ENCODE measurements at places on chromosomes 4 and X.

GRCh38 chr4:154005171-154005520, 216.3 kb upstream of the SFRP2 start:
- DNase-seq, result no peak

DNA sequence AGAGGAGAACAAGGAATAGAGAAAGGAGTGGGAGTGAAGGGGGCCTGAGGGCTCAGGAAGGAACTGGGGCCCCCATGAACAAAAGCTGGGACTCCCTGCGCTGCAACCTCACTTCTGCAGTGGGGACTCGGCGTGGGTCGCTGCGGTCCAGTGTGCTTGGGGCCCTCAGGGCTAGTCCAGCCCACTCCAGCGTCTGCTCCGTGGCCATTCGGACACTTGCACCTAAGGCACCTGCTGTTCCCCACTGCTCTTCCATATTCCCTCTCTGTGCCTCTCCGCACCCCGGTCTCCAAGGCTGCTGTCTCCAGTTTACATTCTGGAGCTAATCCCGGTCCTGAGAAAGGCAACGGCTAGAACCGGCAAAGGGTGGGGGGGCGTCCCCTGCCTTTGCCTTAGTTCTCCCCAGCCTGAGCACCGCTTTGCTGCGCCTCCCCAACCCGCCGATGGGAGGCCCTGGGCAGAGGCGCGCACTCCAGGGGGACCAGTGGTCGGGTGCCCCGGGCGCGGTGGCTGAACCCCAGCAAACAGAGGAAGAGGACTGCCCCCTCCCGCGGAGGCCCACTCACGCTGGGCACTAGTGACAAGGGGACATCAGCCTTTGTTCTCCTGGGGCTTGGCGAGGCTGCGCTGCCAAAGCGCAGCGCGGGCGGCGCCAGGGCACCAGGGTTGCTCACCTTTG, 327.7 kb upstream of the F9 start:
- DNase-seq, result no peak

GRCh38 chr4:164761746-164762275, 7.9 kb downstream of the SMIM31 start:
- DNase-seq, result no peak

- no peak for DNase-seq
These were observed 48.9 kb downstream of the CHIC2 start for GRCh38 chr4:54015423-54016030.

- DNase-seq, result no peak
These were observed 56.1 kb downstream of the OTOP1 start for GRCh38 chr4:4170596-4171150.

DNA sequence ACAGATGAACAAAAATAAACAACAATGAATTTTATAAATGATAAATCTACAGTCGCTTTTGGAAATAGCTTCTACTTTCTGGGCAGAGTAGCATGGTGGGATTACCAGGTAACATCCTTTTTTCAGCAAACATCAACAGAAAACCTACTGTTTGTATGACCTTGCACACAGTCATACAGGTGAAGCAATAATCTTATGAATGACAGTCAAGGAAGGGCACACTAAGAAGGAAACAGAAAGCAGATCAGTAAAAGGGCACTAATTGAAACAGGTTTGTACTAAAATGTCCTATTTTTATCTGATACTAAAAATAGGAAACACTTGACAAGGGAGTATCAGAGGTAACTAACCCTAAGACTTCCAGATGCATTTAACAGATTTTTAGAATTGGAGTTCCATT, 108.9 kb downstream of the DLG3 start:
- DNase-seq, result no peak

- DNase-seq, result no peak
These were observed 16.5 kb downstream of the SNX25 start for GRCh38 chr4:185225940-185226339.

DNA sequence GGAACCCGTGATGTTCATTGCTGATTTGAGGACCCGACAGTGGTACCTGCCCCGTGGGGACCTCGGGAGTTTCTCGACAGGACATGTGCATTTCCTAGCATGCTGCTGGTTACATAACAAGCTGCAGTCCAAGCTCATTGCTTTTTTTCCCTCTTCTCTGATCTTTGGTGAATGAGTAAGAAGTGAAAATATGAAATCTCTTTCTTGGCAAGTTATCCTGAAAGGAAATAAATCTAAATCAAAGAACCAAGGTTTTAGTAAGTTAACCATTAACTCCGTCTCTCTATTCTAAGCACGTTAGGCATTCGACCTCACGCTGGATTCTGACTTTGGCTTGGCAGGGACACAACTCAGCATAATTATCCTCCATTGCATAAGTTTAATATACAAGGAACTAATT, 86.6 kb downstream of the STK32B start:
- DNase-seq, result no peak

- no peak for DNase-seq
These were observed 51.7 kb downstream of the TMEM154 start for GRCh38 chr4:152628128-152628527.

DNA sequence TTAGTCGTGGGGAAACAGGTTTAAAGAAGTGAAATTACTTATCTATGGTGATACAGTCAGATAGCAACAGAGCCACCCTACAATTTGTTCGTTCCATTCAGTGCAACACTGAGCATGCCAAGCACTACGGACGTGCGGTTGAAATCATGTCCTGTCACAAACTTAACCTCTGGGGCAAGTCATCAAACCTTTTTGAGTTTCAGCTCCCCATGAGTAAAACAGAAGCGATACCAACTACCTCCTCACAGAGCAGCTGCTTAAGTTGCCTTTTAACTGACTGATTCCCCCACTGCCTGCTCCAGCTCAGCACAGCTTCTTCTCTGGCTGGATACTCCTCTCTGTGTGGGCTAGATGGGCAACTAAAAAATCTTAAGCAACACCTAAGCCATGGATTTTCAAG, 36.0 kb downstream of the LHFPL1 start:
- no peak for DNase-seq

GRCh38 chr4:176584031-176584606, 208.6 kb downstream of the VEGFC start:
- no peak for DNase-seq

DNA sequence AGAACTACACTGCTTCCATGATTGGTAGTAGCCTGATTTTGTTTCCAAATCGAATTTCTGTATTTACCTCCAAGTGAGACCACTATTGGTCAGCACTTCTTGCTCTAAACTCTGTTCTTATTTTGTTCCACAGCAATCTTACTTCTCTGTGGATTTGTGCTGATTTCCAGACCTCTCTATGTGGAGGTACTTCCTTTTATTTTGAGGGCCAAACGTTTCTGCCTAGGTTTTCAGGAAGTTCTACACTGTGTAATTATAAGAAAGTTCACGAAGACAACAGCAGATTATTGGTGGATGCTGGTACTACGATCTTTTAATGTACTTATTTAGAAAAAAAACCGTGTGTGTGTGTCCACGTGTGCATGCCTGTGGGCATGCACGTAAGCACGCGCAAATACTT, 46.7 kb downstream of the DTHD1 start:
- DNase-seq, result no peak

DNA sequence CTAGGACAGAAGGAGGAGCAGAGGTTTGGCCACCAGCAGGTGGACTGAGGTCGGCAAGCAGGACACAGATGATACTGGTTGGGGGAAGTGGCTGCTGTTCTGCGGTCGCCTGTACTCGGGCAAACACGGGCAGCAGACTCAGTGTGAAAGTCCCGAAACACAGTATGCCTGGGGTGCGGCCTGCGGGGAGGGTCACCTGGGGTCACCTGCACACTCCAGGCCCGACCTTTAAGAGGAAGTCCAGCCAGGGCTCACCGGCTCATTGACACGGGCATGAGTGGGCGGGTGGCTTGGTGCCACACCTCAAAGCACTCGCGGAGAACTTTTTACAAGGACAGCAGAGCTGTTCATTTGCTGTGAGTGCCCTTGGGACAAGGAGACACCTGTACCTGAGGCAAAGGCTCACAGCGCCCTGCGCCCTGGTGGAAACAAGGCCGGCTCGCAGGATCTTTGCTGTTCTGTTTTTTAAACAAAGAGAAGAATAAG, 71.5 kb upstream of the MXD4 start:
- DNase-seq, result no peak

DNA sequence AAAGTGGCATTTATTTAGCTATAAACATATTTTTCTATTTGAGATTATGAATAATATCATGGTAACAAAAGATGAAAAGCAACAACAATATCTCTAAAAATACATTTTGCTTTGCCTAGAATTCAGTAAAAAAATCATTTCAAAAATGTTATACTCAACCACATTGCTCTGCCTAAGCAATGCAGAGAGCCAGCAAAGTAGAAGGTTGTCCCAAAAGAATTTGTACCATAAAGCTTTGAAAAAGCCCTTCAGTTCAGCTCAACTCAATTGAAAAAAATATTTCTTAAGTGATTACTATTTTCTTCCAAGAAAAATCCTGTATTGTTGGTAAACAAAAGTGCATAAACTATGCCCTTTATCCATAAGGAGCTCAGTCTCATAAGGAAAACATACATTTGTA, 301.2 kb upstream of the ARSJ start:
- DNase-seq, result no peak

- DNase-seq, result no peak
These were observed 433.8 kb upstream of the FAT1 start for GRCh38 chr4:187157380-187157958.

- DNase-seq, result no peak
These were observed 457.9 kb downstream of the KCNIP4 start for GRCh38 chr4:21490682-21491081.

DNA sequence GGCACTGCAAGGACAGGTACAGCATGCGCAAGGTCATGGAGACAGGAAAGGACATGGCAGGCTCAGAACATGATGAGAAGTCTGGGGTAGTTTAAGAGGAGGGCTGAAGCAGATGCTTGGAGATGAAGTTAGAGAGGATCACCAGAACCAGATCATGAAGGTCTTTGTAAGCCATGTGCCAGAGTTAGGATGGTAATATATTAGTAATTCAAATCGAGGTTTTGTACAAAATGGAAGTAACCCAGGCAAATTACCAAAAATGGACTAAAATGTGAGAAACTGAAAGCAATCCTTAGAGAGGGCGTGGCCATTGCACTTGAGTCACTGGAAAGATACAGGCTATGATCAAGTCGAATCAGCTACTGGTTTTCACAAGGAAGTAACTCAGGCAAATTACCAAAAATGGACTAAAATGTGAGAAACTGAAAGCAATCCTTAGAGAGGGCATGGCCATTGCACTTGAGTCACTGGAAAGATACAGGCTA, 13.5 kb downstream of the RXFP1 start:
- DNase-seq, result peak; percentile 42

GRCh38 chr4:53617101-53617680, 25.9 kb upstream of the LNX1 start:
- DNase-seq, result no peak

GRCh38 chr4:176964116-176964691, 171.5 kb upstream of the VEGFC start:
- no peak for DNase-seq

- no peak for DNase-seq
These were observed 122.4 kb upstream of the LEF1 start for GRCh38 chr4:108291137-108291536.

DNA sequence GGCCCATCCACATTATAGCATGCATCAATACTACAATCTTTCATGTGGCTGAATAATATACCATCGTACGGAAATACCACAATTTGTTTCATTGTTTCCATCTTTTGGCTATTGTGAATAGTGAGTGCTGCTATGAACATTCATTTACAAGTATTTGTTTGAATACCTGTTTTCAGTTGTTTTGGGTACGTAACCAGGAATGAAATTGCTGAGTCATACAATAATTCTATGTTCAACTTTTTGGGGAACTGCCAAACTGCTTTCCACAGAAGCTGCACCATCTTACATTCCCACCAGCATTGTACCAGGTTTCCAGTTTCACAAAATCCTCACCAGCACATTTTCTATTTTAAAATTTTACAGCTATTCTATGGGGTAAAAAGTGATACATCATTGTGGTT, 28.5 kb upstream of the MANBA start:
- no peak for DNase-seq

GRCh38 chr4:94680176-94680862, 77.4 kb upstream of the BMPR1B start:
- DNase-seq, result no peak

GRCh38 chr4:142567199-142567598, 278.9 kb downstream of the INPP4B start:
- DNase-seq, result peak; percentile 28

GRCh38 chr4:148800940-148801339, 358.7 kb upstream of the NR3C2 start:
- no peak for DNase-seq

- DNase-seq, result no peak
These were observed 8.2 kb downstream of the ZCCHC4 start for GRCh38 chr4:25320773-25321172.

GRCh38 chr4:153634738-153635353, 49.2 kb upstream of the TLR2 start:
- DNase-seq, result no peak

DNA sequence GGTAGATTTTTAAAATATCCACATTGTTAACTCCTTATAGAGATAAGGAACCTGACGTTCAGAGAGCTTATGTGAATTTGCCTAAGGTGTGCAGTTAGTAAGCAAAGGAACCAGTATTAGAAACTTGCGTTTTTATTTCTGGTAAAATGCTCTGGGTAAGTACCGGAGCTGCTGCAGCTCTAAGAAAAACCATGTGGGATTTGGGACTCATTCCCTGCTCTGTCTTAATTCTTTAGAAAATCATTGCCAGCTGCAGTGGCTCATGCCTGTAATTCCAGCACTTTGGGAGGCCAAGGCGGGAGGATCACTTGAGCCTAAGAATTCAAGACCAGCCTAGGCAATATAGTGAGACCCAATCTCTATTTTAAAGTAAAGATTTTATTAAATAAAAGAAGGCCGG, 5.8 kb downstream of the CCKAR start:
- DNase-seq, result no peak

DNA sequence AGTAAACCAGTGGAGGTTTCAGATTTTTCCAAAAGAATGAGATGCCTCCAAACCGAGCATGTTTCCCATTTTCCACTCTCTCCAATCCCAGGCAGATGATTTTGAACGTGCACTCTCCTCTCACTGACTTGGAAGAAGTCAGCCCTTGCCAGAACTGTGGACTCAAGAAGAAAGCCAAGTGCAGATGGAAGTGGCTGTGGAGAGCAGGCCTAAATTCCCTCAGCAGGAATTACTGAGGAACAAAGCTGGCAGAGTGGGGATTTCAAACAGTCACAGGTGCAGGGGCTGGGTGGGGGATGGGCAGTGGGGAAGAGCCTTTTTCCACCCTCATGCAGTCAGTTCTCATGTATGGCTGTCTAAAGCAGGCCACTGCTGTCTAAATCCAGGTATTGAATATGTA, 83.5 kb upstream of the PLAC1 start:
- no peak for DNase-seq

GRCh38 chr4:26083987-26084386, 170.0 kb downstream of the SMIM20 start:
- no peak for DNase-seq

GRCh38 chr4:157170321-157170720, 50.2 kb upstream of the GRIA2 start:
- DNase-seq, result no peak

DNA sequence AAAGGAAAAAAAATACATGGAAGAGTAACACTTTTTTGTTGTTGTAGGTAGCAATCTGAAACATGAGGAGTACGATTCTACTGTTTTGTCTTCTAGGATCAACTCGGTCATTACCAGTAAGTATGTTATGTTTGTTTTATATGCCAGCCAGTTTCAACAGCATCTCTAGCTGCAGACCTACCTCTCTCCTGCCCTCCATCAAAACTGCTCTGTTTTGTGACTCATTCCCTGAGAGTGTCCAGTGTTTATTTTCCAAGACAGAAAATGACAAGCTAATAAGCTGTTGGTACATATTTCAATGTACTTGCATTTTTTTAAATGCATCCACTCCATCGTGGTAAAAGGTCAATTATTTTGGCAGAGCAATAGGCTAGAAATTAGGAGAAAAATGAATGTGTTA, 347 bp downstream of the AMTN start:
- no peak for DNase-seq

- DNase-seq, result no peak
These were observed 85.5 kb upstream of the TET2 start for GRCh38 chr4:105061136-105061696.
